Foreskin fibroblast (primary cell): ENCODE measurements at places on chromosomes 2 and 18.

GRCh38 chr18:33022370-33022769 lies 249.5 kb upstream of the KLHL14 start:
- DNase-seq = no peak

DNA sequence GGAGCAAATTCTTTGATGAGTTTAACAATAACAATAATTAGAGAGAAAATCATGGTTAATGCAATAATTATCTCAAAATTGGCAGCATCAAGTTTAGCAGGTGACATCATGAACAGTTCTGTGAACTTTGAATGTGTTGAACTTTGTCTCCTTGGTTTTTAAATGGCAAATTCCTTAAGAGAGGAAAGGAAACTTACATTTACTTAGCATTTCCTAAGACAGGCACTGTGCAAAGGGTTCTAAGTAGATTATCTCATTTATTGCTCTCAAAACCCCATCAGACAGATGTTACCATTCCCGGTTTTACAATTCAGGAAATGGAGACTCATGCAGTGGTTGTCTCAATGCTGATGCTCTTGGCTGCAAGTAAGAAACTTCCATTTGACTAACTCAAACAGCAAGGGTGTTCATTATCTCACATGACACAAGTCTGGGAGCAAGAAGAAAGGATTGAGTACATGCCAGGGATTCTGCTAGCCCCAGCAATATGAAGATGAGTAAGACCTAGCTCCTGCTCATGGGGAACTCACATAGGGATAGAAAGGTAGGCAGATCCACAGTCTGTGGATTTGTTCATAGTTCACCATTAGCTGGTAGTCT lies 81.3 kb upstream of the ITGA6 start:
- DNase-seq = peak; percentile 17

- peak; percentile 17 for DNase-seq
Measured at GRCh38 chr2:182259629-182260150, 167.1 kb downstream of the PDE1A start.

DNA sequence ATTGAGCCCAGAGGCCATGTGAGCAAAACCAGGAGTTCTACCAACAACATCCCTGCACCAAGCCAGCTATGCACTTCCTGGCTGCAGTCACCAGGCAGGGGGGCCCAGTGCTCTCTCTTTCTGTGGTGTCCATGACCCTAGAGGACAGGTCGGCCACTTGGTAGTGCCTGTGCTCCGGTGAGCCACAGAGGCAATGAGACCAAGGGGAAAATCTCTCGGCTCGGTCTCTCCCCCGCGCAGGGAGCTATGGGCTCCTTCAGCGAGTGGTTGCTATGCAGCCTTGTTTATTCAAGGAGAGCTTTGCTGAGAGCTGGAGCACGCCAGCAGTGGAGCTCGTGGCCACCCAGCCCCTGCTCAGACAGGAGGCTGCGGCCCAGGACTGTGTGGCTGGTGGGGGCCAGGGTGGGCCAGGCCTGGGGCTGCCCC lies at the start of gene TOGARAM2:
TSS of gene TOGARAM2 (plus strand) at position 283 of the 426 bp plus-strand sequence. CDS start 13,537 bp downstream, outside the sequence.
- no peak for DNase-seq

- no peak for DNase-seq
Measured at GRCh38 chr2:220106065-220106464, 478.6 kb downstream of the SLC4A3 start.

DNA sequence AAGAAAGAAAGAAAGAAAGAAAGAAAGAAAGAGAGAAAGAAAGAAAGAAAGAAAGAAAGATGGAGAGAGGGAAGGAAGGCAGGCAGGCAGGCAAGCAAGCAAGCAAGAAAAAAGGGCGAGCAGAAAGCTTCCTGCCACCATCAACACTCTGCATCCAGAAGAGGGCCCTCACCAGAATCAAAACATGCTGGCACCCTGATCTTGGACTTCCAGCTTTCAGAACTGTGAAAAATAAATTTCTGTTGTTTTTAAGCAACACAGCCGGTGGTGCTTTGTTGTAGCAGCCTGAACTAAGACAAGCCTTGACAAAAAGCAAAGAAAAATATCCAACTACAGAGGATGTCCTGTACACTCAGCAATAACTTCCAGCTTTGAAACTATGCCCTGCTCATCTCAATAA lies 401.7 kb downstream of the LRATD1 start:
- no peak for DNase-seq

DNA sequence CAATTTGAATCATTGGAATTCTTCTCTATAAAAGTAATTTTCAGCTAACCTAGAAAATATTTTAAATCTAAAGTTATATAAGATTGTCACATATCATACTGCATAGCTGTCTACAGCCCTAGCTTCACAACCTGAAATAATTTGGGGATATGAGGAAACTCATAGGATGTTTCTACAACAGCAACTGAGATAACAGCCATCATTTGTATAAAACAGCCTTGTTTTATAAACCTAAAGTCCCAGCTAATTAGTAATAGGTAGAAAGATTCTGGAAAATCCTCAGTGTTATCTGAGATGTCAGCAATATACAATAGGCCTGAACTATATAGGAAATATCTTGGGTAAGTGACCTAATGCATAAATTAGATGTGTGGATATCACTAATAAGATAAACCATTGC lies 47.6 kb upstream of the TSPYL6 start:
- no peak for DNase-seq

- no peak for DNase-seq
Measured at GRCh38 chr18:67951137-67951536, 434.6 kb upstream of the DSEL start.

DNA sequence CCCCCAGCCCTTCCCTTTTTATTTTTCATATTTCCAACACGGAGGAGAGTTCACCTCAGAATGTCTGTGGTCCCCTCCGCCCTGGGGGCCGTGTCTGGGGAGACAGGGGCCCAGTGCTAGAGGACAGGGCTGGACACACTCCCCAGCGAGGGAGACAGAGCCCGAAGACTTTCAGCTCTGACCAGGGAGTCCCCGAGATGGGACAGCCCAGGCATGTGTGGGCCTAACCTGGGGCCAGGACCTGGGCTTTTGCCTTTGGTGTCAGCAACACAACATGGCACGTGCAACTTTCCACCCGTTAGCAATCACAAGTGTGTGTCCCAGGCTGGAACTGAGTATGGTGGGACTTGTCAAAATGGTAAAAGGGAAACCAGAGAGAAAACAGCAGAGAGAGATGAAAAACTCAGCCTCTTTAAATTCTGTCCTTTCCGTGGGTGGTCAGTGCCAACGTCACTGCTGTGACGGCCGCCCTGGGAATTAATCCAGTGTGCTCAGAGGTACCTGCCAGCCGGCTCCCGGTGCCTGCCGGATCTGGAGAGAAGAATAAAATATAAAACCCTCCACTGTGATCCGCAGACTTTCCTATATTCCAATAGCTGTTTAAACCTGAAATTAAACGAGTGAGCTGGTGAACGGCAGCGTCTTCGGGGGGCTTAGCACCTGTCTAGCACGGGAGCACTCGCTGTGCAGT lies 245.8 kb downstream of the EIPR1 start:
- peak; percentile 14 for DNase-seq

GRCh38 chr18:25099895-25100294 lies 252.1 kb downstream of the ZNF521 start:
- DNase-seq = peak; percentile 74

DNA sequence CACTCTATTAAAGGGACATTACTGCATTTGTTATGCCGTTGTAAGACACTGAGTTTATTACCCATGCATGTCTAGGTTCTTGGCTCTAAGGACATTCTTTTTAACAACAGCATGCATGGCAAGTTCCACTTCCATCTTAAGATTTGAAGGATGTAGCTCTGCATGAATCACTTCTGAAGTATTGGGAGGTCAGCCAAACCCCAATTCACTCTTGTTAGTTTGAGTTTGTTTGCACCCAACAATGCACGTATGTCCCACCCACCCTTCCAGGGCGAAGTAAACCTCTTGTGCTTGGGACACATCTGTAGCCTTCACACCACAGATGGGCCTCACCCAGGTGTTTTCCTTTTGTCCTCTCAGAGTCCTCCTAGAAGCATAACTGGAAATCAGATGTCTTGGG lies 5.6 kb upstream of the LAMA3 start:
- no peak for DNase-seq

DNA sequence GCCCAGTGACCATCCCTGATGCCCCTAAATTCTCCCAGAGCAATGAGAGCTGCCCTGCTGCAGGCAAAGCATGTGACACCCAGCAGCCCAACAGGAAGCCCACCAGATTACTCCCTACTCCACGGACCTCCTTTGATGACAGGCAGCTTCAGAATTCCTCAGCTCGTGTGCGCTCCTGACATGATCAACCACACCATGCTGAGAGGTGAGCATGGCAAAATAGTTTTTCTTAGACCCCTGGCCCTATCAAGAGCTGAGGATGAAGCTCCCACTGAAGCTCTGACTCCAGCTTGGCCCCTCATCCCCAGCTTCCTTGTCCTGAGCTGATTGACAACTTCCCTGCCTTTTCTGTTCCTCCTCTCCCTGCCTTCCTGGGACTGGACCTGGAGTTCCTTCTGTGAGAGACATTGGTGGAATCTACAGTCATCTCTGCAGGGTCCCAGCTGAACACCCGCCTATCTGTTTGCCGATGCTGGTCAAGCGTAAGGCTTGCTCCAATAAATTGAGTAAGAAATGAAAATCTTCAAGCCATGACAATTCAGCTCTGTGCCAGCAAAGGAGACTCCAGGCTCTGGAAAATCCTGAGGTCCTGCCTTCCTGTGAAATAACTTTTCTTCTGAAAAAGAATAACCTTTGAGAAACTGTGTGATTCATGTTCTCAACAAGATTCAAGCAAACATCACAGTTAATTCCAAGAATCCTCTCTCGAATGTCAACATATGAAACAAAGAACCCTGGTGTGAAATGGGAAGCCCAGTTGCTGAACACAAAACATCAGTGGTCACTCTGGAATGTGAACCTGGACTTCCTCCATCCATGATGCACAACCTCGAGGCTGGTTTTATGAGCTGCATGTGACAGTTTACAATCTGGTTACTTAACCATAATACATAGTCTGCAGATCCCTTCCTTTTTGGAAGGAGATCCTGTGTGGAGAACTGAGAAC lies 201.1 kb downstream of the SPP2 start:
- peak; percentile 98 for DNase-seq

DNA sequence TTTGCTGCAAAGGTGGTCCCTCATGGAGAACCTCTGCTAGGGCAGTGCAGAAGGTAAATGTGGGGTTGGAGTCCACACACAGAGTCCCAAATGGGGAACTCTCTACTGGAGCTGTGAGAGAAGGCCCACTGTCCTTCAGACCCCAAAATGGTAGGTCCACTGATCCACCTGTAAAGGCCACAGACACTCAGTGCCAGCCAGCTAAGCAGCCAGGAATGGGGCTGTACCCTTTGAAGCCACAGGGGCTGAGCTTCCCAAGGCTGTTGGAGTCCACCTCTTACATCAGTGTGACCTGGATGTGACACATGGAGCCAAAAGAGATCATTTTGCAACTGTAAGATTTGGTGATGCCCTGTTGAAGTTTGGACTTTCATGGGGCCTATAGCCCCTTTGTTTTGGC lies 252.4 kb upstream of the GULP1 start:
- no peak for DNase-seq
